ENCODE measurements at places on chromosomes 5 and 9. TPM values are rescaled to one million over a fixed set of nuclear protein-coding genes. Genes with fewer than 3 reads are reported as not detected.

- no peak for DNase-seq
These were observed 893.5 kb upstream of the EDIL3 start for GRCh38 chr5:85278193-85278592.

GRCh38 chr9:4299005-4299795, 668 bp downstream of the GLIS3 start:
- peak; percentile 55 for DNase-seq

- DNase-seq = no peak
These were observed 1.2 kb downstream of the DROSHA start for GRCh38 chr5:31530541-31531265.

- no peak for DNase-seq
These were observed 22.4 kb downstream of the GRAMD2B start for GRCh38 chr5:126445502-126446174.

GRCh38 chr9:124868511-124869465, 6.9 kb downstream of the ARPC5L start:
- DNase-seq = peak; percentile 93

GRCh38 chr9:84315278-84315877, 25.2 kb downstream of the SLC28A3 start:
- DNase-seq = peak; percentile 54

GRCh38 chr9:16063241-16063591, 510.4 kb downstream of the CCDC171 start:
- DNase-seq = no peak

- DNase-seq = peak; percentile 72
These were observed 155.1 kb upstream of the WWC1 start for GRCh38 chr5:168136340-168136739.

DNA sequence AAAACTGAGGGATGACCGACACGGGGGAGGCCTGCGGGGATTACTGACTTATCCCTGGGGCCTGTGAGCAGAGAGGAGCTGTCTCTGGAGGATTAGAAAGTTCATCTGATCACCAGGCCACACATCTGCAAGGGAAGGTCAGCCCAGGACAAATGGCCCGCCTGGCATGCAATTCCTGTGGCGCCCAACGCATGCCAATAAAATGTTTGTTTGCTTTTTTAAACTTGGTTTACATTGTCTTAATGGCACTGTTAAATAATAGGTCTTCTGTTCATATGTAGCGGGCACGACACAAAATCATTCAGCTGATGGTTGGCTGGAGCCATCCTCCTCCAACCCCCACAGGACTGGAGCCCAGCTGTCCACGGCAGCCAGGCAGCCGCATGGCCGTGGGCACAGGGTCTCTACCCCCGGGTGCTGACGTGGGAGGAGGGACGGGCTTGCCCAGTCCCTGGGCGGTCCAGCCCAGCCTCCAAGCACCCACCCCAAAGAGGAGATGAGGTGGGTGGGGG, 41.0 kb upstream of the SLC12A7 start:
- no peak for DNase-seq

DNA sequence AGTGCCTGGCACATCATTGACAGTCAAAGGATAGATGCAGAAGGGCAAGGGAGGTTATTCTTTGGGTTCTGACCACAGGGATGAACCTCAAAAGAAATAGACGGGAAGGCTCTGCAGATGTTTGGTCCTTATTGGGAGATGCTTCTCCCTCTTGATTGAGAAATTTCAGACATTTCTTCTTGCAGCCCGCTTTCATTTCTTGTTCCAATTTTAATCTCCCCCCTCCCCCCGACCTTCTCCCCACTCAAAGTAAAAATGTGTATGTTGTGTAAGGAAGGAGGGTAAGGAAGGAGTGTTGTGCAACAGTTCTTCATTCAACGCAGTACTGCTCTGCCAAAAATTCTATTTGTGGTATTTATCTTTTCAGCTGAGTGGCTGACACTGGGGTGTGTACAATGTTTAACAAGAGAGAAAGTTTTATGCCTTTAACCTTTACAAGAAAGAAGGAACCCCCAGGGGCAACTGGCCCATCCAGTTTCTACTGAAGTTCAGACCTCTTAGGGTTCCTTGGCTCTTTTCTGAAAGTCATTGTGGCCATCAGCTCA, 46.3 kb upstream of the TNFSF15 start:
- DNase-seq = no peak

DNA sequence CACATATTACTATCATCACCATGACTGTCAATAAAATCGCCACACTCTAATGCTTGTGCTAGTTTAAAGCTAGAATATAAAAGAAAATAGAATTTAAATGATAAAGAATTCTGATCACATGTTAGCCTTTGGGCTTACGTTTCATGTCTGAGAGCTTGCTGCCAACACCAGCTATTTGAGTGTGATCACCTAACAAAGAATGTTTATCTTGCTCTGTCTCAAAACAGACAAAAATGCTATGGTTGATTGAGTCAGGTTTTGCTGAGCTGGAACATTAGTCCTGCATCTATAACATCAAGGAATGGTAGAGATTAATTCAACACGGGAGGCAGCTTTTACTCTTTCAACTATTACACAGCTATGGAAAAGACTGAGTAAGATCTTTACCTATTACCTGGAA, 50.7 kb downstream of the MSX2 start:
- DNase-seq = no peak

DNA sequence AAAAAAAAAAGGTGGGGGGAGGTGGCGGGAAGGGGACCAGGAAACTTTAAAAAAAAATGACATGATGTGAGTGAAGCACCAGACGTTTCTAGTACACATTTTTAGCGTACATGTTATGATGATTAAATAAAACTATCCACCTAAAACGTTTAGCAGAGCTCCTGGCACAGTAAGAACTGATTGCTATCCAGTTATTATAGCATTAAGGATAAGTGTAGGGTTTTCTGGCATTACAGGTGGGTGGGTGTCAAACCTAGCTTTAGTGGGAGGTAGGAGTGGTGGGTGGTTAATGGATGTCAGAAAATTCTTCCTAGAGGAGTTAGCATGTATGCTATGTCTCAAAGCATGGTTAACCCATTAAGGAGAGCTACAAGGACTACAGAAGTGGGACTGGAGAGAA, 2329.5 kb downstream of the MAT2B start:
- no peak for DNase-seq

DNA sequence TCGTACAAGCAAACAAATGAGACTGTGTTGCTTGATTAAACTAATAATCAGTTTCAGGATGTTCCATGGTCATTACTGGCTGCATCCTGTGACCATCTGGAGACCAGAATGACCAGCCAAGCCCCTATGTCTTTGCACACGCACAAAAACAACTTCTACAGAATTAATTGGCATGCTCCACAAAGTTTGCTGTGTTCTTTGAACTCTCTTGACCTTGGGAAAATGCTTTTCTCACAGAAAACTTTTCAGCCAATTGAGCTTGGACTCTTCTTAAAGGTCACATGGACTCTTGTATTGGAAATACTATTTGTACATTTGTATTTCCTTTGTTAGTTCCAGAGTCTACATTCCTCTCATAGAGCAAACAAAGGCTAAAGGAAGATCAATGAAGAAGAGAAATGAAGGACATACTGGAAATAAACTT, 147.8 kb downstream of the ARRDC3 start:
- DNase-seq = no peak

GRCh38 chr9:37990404-37991015, 78.5 kb downstream of the SHB start:
- no peak for DNase-seq

DNA sequence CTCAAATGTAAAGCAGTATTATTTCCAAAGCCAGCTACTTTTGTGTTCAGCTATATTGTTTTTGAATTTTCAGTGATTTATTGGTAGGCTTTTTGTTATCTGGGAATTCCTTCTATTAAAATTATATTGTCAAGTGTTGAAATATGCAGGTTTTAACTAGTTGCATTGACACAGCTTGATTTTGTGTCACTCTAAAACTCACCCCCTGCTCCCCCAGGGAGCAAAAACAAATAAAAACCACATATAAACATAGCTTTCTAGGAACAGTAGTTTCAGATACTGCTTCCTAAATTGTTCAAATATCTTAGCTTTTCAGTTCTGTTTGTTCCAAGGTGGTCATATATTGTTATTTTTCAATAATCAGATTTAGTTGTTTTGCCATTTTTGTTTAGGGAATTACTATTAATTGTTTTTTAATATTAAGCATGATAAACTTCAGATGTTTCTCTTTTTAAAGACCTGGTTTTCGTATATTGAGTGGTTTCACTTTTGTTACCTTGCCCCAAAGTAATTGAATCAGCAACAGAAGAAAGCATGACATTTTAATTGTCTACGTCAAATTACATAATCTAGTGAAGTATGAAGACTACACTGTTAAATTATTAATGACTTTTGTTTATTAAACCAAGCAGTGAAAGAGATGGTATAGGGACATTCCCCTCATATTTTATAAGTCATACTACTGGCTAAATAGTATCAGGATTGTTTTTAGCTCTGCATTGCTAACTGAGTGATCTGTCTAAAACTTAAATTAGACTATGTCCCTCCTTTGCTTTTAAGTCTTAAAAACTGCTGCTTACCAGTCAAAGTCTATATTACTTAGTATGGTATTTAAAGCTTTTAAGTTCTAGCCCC, 43.4 kb downstream of the ERBIN start:
- DNase-seq = no peak

GRCh38 chr5:172868924-172869591, 35.0 kb downstream of the ERGIC1 start:
- peak; percentile 88 for DNase-seq

GRCh38 chr5:133841831-133842750, 126.3 kb downstream of the C5orf15 start:
- DNase-seq = no peak

DNA sequence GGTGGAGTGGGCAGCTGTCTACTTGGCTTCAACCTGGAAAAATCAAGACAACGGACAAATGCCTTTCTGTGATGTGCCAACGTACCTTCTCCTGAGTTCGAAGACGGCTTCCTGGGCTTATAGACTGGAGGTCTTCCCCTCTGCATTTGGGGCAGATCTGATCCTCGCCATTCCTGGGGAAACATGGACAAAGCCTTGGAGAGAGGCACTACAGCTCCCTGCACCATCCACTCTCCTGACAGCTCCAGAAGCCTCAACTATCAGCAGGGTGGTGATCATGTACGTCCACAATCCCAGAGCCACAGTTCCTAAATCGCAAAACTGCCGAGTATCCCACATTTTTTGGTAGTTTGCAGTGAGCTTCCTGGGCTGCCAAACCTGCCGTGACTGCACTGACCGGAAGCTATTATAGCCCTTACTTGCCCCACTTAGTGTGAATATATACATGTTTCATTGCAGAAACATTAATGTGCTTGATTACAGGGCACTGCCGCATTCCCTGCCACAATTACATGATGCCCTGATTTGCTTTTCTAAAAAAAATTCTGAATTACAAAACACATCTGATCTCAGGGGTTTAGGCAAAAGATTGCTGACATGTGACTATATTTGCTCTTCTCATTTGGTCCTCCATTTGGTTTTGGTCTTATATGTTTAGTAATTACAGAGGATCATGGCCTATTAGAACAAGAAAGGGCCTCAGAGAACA, 2.8 kb downstream of the TRAF1 start:
- no peak for DNase-seq

- DNase-seq = no peak
These were observed 11.1 kb upstream of the SHOC1 start for GRCh38 chr9:111805830-111806241.

GRCh38 chr9:95045751-95046150, 271.8 kb downstream of the FANCC start:
- DNase-seq = no peak

DNA sequence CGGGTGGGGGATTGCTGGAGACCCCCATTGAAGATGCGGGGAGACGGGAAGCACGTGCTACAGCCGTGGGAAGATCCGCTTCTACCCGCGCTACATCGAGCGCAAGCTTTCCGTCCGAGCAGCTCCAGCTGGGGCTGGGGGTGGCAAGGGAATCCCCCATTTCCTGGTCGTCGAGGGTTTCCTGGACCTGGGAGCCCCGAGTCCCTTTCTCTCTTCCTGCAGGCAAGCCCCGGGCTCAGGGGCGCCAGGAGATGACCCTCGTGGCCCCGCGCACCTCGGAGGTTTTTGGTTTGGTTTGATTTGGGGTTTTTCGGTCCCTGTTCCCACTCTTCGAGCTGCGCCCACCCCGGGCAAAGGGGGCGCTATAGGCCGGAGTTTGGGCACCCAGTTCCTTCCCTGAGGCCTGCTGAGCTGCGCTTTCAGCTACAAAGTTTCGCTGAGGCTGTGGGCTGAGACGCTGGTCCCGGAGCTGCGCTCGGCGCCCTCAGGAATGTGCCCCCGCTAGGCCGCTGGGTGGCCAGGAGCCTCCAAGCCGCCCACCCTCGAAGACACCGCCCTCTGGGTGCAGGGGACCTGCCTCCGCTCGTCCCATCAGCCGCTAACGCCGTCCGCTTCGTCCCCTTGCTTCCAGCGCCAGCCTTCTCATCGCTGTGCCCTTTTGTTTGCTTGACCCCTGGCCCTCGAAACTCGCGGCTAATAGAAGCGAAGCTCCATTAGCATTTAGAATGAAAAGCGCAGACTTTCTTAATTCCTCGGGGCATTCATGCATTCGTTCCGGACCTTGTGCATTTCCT, 2.9 kb downstream of the NR4A3 start:
- DNase-seq = no peak

- no peak for DNase-seq
These were observed 7.1 kb upstream of the SEMA4D start for GRCh38 chr9:89505048-89505447.

DNA sequence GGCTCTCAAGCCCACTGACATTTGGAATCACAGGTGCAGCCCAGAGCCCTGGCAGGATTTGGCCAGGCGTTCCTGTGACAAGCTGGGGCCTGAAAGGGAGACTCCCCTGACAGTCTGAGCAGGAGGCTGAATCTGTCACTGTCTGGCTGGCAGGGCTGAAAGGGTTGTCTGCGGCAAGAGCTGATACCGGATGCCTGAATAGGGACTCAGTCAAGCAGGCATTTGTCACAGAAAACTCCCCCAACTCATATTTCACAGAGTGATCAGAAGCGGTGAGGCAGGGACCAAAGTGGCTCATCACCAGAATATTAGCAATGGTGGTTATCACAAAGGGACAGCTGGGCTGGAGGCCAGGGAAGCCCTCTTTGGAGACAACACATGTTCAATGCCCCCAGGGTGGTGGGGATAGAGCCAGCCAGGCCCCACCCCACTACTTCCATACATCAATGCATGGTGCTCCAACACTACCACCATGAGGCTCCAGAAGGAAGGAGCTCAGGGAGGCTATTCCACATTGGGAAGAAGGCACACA, 295.5 kb downstream of the DTWD2 start:
- DNase-seq = no peak

- DNase-seq = no peak
These were observed 194.0 kb downstream of the EFNA5 start for GRCh38 chr5:107476783-107477182.

ESM1 gene
- total RNA-seq = not detected

SPAG8 gene
- 0.50 TPM for total RNA-seq

CACNA1B gene
- total RNA-seq = not detected

MPDZ gene
- total RNA-seq = 62.6 TPM

RAI14 gene
- 24.9 TPM for total RNA-seq

PAEP gene
- total RNA-seq = not detected

INSL6 gene
- total RNA-seq = not detected

IL17B gene
- not detected for total RNA-seq

ITGA2 gene
- total RNA-seq = 0.30 TPM
